ENCODE measurements at places on chromosomes 13 and 19. TPM values are rescaled to one million over a fixed set of nuclear protein-coding genes. Genes with fewer than 3 reads are reported as not detected.

The LRRC63 gene
- total RNA-seq = not detected

The TEX101 gene
- total RNA-seq = not detected

The CGB1 gene
- total RNA-seq = not detected

The IFNL1 gene
- not detected for total RNA-seq

The ZNF837 gene
- 3.7 TPM for total RNA-seq

The TNNT1 gene
- 0.51 TPM for total RNA-seq

The ONECUT3 gene
- not detected for total RNA-seq

The EBI3 gene
- total RNA-seq = 1.5 TPM

The LENG9 gene
- 4.0 TPM for total RNA-seq

The R3HDM4 gene
- 47.7 TPM for total RNA-seq

The AMH gene
- total RNA-seq = 0.64 TPM

The ZNF208 gene
- 0.13 TPM for total RNA-seq

The SERTAD1 gene
- total RNA-seq = 17.3 TPM

The ZNF543 gene
- total RNA-seq = 10.1 TPM

The ACTL9 gene
- not detected for total RNA-seq

GRCh38 chr13:59133903-59134302, 1029.8 kb downstream of the DIAPH3 start:
- no peak for DNase-seq

GRCh38 chr13:114325729-114326128, 11.4 kb downstream of the CHAMP1 start:
- DNase-seq = no peak

DNA sequence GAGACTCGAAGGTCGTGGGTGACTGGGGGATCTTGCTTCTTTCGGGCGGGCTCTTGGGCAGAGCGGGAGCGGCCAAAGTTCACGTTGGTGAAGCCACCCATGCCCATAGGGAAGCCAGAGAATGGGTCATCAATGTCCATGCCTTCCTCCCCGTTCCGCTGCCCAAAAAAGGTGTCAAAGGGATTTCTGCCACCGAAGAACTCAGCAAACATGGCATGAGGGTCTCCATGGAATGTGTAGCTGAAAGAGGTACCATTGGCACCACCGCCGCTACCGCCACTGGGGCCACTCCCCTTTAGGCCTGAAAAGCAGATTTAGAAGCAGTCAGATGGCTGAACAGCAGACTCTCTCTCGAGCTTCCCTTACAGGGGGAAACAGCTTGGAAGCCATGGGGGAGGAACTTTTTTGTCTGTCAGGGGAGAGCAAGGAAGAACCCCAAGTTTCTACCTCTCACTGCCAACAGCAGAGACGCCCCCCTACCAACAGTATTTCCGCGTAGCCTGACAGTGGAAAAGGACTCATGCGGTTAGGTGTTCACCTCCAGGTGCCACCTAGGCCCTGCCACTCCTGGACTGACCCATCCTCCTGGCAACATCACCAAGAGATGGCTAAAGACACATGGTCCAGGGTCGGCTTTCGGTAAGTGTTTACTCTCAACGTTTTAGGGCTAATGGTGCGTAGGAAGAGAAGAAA, 1.3 kb downstream of the DNAJB1 start:
- no peak for DNase-seq

GRCh38 chr19:49614096-49614833, 23.3 kb downstream of the PRR12 start:
- no peak for DNase-seq

- peak; percentile 88 for DNase-seq
Observed at GRCh38 chr13:67224148-67224846, 5.8 kb downstream of the PCDH9 start.

DNA sequence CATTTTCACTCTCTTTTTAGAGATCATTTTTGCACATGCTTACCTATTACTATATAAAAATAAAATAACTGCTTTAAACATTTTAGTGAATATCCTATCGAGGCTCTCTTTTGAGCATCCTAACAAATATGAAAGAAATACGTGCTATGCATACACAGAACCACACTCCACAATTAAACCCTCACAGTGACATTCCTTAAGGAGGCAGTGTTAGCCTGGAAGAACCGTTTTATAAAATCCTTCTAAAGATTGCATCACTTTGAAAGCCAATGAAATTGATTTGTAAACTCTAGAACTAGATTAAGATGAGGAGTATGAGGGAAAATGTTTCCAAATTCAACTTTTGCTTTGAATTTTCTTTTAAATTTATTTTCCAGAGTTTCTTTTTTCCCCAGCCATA, 11.1 kb upstream of the ENOX1 start:
- no peak for DNase-seq

DNA sequence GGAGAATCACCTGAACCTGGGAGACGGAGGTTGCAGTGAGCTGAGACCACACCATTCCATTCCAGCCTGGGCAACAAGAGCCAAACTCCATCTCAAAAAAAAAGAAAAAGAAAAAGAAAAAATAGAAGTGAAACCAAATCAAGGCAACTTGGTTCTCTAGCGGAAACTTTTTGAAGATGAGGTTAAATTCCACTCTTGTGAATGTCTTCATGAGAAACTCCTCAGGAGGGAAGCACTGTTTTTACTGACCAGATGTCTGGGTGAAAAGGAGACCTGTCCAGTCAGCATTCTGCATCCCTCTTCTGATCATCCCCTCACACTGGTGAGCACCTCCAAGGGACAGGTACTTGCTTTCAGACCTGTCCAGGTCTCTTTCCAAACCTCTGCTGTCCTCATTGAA, 15.8 kb downstream of the BRD4 start:
- DNase-seq = no peak

DNA sequence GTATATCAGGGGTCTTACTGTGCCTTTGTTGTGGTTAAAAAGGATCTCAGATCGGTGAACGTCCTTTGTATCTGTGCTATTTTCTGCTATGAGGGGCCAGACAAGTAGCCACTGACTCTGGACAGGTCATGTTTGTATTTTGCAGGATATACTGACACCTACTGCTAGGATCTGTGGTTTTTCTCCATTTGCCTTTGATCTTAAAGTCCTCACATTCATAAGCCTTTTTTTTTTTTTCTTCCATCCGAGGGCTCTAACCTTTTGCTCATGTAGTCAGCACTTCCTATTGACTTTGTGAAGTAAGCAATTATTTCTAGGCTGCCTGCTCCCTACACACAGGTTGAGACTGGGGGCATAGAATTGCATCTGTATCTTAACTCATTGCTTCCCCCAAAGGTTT, 106.2 kb downstream of the SLITRK5 start:
- DNase-seq = no peak

GRCh38 chr19:40178756-40179155, 12.5 kb upstream of the MAP3K10 start:
- DNase-seq = no peak

DNA sequence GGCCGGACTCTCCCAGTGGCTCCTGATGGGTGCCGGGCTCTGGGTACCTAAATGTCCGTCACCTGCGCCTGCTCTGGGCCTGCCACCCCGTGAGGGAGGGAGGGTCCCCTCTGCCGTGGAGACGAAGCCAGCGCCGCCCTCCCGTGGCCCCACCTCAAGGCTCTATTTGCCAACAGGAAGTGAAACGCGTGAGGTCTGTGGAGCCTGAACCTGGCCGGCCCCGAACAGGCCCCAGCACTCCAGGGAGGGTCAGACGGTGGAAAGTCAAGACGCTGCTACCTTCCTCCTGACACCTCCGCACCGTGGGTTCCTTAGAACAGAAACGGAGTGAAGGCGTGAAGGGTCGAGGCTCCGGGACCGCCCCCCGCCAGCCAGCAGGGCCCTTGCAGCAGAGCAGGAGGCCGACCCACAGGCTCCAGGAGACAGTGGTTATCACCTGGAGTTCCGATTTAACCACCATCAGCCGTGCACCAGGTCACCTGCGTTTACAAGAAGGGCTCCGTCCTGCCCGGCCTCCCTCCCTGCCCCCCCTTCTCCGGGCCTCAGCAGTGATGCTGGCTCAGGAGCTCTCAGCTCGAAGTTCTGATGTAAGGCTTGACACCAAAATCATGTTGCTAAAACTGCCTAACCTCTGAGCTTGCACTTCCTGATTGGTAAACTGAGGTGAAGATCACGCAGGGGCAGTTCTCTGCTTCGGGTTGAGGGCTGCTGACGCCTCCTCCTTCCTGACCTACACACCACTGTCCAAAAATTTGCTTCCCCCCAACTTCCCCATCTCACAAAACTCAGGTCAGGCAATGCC, 50.9 kb upstream of the C13orf46 start:
- no peak for DNase-seq

DNA sequence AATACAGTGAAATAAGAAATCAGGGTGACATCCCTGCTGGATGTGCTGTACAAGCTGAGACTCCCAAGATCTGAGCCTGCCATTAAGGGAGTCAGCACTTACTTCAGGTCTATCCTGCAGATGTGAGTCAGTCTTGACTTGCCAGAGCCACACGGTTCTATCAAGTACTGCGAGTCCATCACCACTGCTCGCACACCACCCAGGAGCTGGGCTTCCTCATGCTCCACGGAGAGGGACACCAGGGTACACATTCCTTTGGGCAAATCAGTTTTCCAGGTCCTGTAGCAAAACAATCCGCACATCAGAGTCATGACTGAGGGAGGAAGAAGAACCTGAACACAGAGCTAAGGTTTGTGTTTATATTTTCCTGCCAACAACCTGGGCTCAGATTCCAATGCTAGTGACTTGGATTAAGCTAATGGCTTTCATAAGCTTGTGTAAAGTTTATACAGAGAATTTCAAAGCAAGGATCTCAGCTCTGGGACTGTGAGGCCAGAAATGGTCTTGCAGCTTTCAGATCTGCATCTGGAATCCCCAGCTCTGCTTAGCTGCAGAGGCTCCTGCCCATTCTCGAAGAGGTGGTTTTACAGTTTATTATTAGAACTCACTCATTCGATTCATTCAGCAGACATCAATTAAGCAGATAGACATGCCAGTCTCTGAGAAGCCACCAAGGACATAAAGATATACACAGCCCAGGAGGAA, 90.6 kb downstream of the KL start:
- no peak for DNase-seq

- no peak for DNase-seq
Observed at GRCh38 chr13:44407379-44407778, 33.8 kb downstream of the SERP2 start.

DNA sequence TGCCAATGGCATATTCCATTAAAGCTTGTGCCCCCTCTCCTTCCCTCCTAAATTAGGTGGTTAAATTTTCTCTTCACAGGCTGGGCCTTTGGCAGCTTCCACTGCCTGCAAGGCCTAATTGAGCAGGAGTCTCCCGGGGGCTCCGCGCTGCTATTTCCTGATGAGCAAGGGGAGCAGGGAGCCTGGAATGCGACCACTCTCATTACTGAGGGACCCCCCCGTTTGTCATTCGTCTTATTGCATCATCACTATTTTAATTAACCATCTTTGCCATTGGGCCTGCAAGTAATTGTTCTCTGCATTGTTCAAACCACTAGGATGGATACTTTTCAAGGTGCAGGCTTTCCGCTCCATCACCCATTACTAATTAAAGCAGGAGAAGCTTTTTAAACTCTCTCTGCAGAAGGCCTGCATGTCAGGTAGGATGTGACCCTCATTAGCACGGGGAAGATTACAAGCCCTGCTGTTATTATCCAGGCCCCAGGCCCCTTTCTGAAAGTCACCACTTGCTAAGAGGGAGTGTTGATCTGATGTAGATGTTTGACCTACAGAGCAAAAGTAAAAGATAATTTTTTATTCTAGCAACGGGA, 142.3 kb downstream of the OXGR1 start:
- no peak for DNase-seq

- DNase-seq = peak; percentile 77
Observed at GRCh38 chr19:47363758-47364531, 14.8 kb downstream of the DHX34 start.

- no peak for DNase-seq
Observed at GRCh38 chr19:31595521-31595920, 246.3 kb upstream of the TSHZ3 start.

DNA sequence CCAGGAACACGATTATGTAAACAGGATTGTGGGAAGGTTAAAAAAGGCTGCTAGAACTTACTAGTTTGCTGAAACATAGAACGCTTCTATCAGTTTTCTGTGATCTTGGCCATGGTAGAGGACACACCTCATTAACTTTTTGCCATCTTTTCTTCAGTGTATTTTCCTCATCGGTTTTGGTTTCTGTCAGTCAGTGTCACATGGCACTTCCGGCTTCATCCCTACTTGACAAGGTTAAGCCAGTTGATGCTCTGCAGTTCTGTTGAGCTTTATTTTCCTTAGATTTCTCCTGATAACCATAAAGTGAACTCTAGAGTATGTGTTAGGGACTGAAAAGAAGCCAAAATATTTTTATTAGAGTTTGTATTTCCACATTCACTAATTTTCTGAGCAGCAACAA, 147.5 kb downstream of the NDFIP2 start:
- DNase-seq = no peak

DNA sequence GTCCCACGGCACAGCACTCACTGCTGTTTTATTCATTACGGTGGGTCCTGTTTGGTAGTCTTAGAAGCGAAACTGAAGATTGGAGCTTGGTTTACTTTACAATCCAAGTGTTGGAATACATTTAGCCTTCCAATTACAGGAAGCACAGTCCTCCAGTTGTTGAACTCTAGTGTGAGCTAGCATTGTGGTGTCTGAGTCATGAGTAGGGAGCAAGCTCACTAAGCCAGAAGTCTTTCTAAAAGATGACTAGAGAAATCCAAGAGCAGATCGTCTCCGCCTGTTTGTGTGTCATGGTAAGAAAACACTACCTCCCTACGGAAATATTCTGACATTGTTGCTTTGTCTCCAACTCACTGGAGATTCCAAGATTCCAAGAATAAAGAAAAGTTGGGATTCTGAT, 10.1 kb upstream of the SHISA2 start:
- peak; percentile 25 for DNase-seq

- peak; percentile 86 for DNase-seq
Observed at GRCh38 chr19:54164369-54165068, 5.0 kb upstream of the LENG1 start.

DNA sequence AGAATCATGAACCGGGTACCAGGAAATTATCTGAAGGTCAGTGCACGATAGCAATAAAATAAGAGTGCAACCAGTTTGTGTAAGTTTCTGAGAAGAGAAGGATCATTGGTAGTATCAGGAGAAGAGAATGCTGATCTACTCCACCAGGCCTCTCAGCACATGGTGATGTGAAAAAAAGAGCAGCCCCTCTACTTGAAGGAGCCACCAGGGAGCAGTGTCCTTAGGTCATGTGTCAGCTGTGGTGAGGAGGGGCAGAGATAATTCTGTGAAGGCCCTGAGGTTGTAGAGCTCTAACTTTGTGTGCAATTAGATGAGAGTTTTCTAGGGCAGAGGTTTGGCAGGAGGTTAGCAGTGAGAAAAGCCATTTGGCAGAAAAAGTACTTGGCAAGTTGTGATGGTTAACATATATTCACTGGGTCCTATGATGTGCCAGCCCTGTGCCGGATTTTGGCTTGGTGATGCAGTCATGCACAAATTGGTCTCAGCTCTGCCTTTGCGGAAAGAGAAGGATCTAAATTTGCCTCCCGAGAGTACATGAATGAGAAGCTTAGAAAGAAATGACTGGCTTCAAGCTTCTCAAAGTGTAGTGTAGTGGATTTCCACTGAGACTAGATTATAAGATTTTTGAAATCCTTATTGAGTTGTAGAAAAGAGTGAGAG, 19.2 kb upstream of the ZC3H13 start:
- DNase-seq = no peak

Data from dermis microvascular lymphatic vessel endothelial cell (primary cell).